Muscle of leg (tissue), 16 donors: ENCODE measurements at places on chromosomes 3 and 15.

- DNase-seq, result no peak
Observed at GRCh38 chr3:101124125-101124524, 130.9 kb upstream of the ABI3BP start.

DNA sequence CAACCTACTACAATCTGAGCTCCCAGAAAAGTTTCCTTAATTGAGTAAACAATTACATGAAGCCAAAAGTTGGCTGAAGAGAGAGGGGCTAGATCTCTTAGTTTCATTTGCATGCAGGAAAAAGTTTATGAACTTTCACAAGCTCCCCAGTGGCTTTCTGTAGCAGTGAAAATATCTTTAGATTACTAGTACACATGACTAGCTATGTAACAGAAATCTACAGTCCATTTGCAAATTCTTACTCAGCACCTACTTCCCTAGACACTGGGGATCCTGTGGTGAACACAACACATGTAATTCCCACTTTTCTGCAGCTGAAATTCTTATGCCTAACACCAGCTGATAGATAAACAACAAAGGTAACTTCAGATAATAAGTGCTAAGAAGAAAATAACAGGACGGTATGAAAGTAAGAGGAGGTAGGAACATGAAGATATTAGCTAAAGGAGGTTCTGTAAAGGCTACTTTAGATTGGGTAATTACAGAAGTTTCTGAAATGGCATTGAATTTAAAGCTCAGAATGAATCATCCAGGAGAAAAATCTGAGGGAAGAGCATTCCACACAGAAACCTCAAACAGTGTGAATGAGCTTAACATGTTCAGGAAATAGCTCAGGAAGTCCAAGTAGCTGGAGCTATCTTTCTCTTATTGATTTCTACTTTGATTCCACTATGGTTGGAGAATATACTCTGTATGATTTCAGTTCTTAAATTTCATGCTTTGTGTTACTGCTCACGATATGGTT lies 204.8 kb downstream of the MAGI1 start:
- peak; percentile 39 for DNase-seq

DNA sequence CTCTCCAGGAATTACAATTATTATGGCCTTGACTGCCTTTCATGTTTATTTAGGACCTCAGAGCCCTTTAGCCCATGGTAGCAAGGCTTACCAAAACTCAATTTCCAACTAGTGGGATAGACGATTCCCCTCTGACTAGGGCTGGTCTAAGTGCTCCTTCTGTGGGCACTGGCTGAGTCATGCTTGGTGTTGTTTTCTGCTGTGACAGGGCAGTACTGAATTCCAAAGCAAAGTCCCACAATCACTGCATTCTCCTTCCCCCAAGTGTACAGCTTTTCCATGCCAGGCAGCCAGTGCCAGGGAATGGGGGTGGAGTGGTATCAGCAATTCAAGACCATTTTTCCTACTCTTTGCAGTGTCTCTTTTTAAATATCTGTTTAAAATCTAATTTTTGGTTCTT lies 509.0 kb upstream of the NECTIN3 start:
- no peak for DNase-seq

DNA sequence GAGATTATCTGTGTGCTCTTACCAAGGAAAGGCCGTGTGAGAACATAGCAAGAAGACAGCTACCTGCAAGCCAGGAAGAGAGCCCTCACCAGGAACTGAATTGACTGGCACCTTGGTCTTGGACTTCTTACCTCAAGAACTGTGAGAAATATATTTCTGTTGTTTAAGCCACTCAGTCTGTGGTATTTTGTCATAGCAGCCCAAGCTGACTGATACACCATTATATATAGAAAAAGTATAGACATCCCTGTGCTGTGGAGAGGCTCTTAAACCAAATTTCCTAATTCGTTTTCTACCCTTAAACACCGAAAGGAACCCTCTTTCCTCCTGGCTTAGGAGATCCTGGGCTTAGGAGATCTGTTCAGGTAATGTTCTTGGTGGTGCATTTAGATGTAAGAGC lies 44.8 kb downstream of the CGNL1 start:
- no peak for DNase-seq

DNA sequence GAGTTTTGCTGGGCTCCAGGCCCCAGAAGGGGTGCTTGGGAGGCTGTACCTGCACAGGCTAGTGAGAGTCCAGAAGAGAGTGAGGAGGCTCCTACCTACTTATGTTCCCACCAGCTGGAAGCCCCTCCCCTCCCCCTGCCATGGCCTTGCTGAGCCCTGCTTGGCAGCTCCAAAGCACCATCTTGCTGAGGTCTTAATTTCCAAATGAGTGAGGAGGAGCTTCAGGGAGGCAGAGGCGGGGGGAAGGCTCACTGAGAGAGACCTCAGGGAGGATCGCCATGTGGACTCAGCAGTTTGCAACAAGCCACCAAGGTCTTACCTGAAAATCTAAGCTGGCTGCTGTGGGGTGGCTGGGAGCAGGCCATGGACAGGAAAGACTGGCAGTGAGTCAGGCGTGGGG lies 8.7 kb upstream of the CACNA2D2 start:
- DNase-seq, result no peak

- DNase-seq, result peak; percentile 89
Observed at GRCh38 chr3:197541756-197542539, 13.8 kb downstream of the BDH1 start.

DNA sequence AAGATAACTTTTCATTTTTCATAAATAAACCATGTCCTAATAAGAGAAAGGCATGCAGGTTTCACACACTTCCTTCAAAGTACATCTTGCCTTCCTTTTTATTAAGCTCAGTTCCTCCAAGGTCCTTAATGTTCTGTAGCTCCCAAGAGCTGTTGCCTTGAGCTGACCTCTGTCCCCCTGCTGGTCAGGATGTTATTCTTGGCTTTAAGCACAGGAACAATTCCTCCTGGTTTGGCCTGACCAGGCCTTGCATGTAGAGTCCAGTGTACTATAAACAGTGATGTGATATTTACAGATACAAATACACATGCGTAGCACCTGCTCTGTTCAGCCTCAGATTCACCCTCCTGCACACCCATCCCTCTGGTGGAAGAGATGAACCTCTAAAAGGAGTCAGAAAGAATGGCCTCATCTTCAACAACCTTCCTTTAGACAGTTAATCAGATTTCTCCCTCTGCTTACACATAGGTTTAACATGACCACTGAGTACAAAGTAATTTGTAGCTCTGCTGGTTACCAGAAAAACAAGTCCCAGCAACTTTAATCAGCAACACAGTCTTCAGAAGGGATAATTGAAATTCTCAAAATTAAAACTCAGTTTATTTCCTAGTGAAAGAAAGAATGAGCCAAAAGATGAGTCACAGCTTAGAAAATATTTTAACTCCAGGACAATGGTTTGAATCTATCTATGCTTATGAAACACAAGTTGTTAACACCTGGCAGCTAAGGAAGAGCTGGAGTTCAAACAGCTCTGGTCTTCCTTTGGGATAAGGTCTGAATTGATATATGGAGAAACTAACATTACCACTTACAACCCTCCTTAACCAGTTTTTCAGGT lies 46.5 kb downstream of the PTPN9 start:
- peak; percentile 84 for DNase-seq
